ENCODE measurements at places on chromosomes 7 and 10.

- no peak for DNase-seq
These were observed 152.6 kb upstream of the NRG3 start for GRCh38 chr10:81722399-81722798.

DNA sequence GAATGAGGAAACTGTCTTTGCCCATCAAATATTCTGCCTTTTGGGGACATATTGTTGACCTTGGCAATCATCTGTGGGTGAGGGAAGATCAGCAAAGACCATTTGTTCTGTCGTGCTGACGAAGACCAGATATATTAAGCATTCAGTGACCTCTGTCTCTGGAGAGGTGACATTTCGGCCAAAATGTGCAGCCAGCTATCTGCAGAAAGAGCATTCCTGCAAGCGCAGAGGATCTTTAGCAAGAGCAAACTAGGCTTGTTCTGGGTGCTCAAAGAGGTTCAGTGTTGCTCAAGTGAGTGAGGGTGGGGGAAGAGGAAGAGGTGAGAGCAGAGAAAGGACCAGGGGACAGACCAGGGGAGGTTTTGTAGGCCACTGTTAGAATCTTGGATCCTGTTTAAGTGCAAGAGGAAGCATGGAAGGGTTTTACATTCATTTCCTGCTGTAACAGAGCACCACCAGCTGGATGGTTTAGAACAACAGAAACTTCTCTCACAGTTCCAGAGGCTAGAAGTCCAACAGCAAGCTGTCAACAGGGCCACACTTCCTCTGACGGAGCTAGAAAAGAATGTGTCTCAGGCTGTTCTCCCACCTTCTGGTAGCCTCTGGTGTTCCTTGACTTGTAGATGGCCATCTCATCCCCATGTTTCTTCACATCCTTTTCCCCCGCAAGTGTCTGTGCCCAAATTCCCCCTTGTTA lies 11.2 kb downstream of the C10orf120 start:
- DNase-seq: no peak

- DNase-seq: no peak
These were observed 31.3 kb upstream of the GDI2 start for GRCh38 chr10:5844345-5845055.

- no peak for DNase-seq
These were observed 178.5 kb downstream of the PTPRN2 start for GRCh38 chr7:158409120-158409519.

Data from NCI-H1436 treated with DMSO at 0.1 percent for 48 hours (cell line).